HS-27A (cell line): ENCODE measurements at places on chromosomes 7 and 10.

DNA sequence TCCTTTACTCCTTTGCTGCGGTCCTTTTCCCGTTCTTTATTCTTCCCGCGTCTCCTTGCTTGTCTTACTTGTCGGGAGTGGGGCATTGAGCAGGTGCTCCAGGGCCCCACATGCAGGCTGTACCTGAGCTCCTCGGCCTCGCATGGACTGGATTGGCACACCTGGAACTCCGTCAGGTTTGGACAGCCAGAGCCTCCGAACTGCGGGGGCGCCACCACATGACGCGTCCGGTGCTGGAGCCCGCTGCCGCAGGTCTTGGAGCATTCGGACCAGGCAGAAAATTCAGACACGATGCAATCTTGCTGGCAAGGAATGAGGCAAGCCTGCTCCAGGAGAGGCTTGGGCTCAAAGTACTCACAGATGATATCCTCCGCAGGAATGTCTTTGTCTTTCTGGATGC, 195.7 kb downstream of the THSD7A start:
- DNase-seq: no peak

GRCh38 chr10:77461636-77462296, 175.8 kb downstream of the KCNMA1 start:
- DNase-seq: no peak

GRCh38 chr7:46576950-46577349, 655.9 kb upstream of the IGFBP3 start:
- no peak for DNase-seq

- no peak for DNase-seq
These were observed 329.4 kb upstream of the MYO3A start for GRCh38 chr10:25604591-25604990.
